ENCODE measurements at places on chromosomes 3 and 15.

DNA sequence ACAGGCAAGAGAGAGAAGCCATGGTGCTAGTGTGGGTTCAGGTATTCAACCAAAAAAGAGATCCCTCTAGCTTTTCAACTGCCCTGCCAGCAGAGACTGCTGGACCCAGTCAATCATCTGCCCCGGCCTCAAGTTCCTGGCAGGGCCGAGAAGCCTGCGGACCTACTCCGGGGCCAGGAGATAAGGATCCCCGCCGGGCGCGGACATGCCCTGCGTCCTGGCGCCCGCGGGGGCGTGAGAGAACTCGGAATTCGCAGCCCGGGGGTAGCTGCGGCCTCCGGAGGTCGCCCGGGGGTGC lies 821 bp upstream of the MAGI1 start:
- DNase-seq = no peak

DNA sequence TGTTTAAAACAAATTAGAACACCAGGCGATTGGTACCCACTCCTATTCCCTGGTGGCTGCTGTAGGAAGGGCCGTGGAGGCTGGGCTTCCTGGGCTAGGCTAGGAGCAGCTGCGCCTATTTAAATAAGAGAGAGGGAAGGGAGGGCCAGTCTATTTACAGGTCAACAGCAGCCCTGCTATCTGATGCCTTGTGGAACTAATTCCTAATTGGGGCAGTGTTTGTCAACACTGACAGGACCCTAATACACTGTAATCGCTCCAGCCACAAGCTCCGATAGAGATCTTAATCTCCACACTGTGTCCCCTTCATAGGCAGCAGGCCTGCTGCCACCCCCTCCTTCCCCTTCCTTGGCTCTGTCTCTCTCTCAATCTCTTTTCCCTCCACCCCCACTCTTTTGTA lies 116.9 kb upstream of the SOX14 start:
- no peak for DNase-seq

DNA sequence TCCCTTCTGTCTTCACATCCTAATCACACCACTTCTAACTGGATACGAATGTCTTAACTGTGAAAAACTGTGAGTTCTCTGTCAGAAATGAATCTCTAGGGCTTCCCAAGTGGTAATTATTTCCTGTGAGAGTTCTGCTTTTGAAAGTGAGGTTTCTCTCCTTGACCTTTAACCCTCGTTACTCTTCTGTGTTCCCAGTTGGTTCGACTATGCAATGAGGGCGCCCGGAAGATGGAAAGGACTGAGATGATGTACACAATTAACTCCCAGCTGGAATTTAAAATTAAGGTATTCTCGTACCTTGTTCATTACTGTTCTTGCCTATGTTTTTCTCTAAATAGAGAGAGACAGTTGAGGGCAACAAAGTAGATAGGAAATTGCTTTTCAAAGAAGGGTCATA lies 96.5 kb downstream of the ARHGEF26 start:
- DNase-seq = no peak

DNA sequence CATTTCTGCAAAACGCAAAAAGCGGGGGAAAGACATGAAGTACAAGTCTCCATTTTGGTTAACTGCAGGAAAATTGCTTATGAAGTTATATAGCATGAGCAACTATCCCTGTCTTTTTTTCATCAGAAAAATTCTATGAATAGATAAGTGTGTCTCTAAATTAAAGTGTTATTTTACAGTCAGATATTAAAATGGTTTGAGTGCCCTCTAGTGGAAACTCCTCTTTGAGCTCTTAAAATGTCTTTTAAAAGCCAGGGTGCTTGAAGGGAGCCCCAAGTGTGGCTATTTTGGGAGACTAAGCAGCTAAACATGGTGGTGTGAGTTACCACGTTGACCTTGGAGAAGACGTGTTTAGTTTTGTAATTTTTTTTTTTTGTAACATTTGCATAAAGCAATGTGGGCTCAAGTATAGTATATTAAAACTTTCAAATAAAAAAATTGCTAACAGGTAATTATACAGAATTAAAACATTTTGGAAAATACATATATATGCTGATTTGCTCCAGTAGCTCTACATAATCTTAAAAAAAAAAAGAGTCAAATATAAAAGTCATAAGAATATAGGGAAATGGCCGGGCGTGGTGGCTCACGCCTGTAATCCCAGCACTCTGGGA lies 77.2 kb downstream of the PPP2R3A start:
- no peak for DNase-seq
